ENCODE measurements at places on chromosomes 1 and 21.
A peak's percentile ranks its signal among the peaks of the same experiment; 100 is the strongest.

DNA sequence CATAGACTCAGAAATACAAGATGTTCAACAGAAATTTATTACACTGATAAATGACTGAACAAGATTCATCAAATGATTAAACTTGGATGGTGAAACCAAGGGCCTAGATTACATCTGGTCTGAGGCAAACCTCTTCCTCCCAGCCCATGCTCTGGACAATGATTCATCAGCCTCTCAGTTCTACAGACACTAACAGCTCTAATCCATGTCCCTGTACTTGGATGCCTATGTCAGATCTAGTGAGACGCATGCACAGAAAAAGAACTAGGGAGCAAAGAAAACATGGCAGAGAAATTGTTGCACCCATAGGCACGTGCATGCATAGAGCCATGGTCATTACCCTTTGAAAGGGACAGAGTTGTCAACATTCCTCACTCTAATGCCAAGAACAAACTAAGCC lies 250.1 kb downstream of the KCNH1 start:
- no peak for DNase-seq

- DNase-seq = peak; percentile 32
Measured at GRCh38 chr1:204417074-204417997, 5.7 kb upstream of the PPP1R15B start.

- DNase-seq = no peak
Measured at GRCh38 chr1:151760597-151761385, 2.5 kb downstream of the MRPL9 start.

- DNase-seq = no peak
Measured at GRCh38 chr1:212774584-212774983, 17.0 kb downstream of the NSL1 start.

DNA sequence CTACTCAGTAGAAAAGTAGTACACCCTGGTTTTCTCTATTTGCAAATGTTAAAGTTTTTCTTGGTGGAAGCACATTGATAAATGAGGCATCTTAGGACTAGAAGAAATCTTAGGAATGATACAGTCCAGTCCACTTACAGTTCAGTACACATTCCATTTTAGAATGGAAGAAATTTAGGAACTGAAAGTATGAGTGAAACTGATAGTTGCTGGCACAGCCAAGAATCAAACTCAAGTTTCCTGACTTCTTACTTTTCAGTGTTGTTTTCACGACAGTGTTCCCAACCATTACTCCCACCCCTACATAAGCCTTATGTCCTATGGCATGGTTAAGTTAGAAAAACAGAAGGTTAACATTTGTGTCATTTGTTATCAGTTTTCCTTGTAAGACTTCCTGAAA lies 258.5 kb downstream of the BACH1 start:
- no peak for DNase-seq

DNA sequence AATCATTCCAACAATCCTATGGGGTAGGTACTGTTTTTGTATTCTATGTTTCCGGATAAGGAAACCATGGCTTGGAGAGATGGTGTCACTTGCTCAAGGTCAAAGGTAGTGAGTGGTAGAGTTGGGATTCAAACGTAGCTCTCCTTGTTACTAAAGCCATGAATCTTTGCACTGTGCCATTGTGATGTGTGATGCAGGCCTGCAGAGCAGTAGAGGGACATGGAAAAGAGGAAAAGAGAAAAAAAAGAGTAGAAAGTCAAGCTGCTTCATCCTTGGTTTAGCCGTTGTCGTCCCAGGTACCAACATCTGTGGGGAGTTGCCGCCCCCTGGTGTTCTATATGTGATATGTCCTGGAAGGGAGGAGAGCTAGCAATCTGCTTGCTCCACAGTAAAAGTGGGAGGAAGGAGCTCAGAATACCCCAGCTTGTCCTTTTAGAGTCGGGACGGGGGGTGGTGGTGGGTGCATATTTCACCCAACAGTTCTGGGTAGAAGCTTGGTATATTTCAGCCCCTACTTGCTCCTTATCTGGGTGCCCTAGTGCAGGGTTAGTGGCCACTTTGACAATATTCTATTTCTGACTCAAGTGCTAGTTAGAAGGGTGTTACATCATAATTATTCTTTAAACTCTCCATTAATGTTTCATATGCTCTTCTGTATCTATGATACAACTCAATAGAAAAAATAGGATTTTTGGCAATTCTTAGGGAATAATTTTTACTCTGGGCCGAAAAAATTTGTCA lies 98.4 kb downstream of the EBNA1BP2 start:
- peak; percentile 70 for DNase-seq

DNA sequence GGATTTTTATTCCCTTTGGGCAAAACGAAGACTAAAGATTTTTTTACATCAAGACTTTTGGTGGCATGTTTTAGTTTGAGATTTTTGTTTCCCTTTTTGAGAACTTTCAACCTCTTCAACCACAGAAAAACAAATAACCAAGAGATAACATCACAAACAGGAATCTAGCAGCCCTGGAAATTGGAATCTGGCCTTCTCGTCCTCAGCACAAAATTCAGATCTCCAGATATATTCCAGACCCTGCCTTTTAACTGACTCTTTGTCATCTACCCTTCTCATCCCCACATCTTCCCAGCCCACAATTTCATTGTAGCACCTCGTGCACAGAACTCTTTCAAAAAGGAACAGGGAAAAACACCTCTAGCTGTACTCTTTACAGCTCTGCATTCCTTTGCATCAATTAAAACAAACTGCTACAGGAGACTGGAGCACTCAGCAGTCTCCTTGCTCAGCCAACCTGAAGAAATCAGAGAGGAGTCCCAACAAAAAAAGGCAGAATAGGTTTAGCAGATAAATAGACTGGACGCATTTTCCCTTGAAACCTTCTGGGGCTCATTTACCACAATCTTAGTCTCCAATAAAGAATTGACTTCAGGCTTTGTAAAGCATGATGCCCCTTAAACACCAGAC lies 251.0 kb downstream of the TTLL7 start:
- DNase-seq = no peak

- DNase-seq = no peak
Measured at GRCh38 chr1:118973531-118974137, 14.5 kb downstream of the TBX15 start.

DNA sequence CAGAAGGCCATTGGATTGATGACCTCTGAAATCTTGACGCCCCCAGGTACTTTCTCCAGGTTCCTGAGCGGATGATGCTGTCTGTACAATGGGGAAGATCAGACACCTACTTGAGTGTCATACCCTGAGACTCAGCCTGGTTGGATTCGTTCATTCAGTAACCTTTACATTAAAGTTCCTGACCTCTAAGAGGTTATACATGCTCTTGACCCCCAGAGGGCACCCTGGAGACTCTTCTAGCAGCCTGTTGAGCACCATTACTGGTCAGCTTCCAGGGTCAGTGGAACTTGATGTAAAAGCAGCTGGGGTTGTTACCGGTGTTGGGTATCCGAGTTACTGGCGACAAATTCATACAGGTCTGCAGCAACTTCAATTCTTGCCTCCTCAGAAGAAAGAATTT lies 114.3 kb upstream of the ZNF678 start:
- DNase-seq = no peak

- no peak for DNase-seq
Measured at GRCh38 chr1:207892764-207893163, 18.2 kb downstream of the CD34 start.

GRCh38 chr1:198542632-198543031 lies 2.2 kb upstream of the ATP6V1G3 start:
- DNase-seq = no peak

GRCh38 chr1:35049116-35049515 lies 17.4 kb upstream of the ZMYM6 start:
- no peak for DNase-seq

GRCh38 chr1:94554580-94554979 lies 13.0 kb upstream of the F3 start:
- no peak for DNase-seq

- no peak for DNase-seq
Measured at GRCh38 chr1:21269461-21270085, 20.7 kb downstream of the ECE1 start.

GRCh38 chr1:228899421-228899956 lies 164.2 kb downstream of the RHOU start:
- DNase-seq = no peak

GRCh38 chr1:220227393-220227792 lies 44.9 kb downstream of the RAB3GAP2 start:
- no peak for DNase-seq

- DNase-seq = no peak
Measured at GRCh38 chr1:203028067-203028783, 1.9 kb downstream of the PPFIA4 start.

- no peak for DNase-seq
Measured at GRCh38 chr1:85116856-85117255, 68.6 kb upstream of the MCOLN3 start.

DNA sequence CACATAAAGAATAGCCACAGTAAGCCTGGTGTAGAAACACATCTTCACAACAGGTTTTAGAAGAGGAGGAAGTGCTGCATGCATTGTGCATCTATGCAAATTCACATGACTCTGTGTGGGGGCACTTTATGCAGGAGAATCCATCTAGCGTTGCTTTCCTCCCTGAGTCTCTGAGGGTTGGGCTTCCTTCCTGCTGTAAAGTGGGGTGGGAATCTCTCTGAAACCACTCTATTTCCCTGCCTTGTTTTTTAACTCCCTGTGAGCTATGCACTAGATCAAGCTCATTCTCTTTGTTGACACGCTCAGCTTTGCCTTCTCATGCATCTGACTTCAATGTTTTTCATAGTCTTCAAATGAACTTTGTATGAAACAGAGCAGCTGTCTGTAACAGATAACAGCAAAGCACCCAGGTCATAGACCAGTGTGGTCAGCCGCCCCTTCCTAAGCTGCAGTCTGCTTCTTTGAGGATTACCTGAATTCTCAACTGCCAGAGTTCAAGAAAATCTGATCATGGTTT lies 102.7 kb upstream of the DPH5 start:
- no peak for DNase-seq

DNA sequence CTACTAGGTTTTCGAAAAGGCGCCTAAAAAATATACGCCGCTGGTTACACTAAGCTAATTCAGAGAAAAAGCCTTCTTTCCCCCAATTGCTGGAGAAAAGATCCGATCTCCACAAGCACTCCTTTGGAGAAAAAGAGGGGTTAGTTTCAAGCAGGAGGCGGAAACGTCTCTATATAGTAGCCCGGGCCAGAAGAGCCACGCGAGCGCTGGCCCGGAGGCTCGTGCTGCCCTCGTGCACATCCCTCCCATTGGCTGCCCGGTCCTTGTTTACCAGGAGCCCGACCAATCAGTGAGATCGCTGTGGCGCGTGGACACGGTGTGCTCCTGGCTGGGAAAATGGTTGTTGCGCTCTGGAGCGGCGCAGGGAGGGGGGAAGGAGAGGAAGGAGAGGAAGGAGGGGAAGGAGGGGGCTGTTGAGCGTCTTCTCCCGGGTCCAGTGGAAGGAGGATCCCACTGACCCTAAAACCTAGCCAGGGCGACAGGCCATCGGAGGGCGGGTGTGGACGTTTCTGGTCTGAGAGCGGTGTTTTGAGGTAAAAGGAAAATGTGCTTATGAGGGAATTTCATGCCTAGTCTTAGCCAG lies at the start of gene TXNIP:
Gene TXNIP, minus strand, starts transcription at position 147 of the 583 bp plus-strand sequence. CDS start 313 bp downstream, outside the sequence.
- DNase-seq = peak; percentile 99

GRCh38 chr1:94865360-94865759 lies 45.2 kb downstream of the SLC44A3 start:
- no peak for DNase-seq

- no peak for DNase-seq
Measured at GRCh38 chr1:192973202-192973601, 86.0 kb downstream of the UCHL5 start.

DNA sequence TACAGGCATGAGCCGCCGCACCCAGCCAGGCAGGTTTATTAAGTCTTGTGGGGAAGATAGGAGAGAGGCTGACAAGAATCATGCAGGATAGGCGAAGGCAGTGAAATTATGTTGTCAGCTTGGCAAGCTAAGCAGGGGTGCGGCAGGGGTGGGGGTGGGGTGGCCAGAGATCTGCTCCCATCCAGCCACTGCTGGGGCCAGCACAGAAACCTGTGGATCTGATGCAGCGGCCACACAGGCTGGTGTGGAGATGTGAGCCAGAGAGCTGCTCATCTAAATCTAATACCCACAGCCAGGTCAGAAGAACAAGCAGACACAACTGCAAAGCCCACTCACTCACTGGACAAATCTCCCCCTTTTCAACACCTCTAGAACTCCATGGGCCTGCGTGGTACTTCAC lies 68.7 kb downstream of the KCTD3 start:
- no peak for DNase-seq

GRCh38 chr1:11142618-11143391 lies 43.1 kb upstream of the EXOSC10 start:
- DNase-seq = no peak

DNA sequence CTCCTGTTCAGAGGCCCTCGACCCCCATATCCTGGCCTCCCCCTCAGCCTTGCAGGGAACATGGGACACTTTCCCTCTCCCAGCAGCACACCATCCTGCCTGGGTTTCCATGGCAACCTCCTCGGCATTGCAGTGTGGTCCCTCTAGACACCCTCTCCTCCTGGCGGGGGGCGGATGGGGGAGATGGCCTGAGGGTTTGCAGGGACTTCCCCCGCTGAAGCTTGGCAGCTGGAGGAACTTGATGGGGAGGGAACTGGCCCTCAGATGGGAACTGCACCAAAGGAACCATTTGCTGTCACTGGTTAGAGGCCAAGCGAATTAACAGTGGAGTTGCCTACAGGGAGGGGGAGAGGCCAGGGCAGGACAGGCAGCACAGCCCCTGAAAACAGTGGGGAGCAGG lies 28.7 kb downstream of the RIMS3 start:
- no peak for DNase-seq

GRCh38 chr1:180947901-180948640 lies 35.4 kb downstream of the KIAA1614 start:
- no peak for DNase-seq

DNA sequence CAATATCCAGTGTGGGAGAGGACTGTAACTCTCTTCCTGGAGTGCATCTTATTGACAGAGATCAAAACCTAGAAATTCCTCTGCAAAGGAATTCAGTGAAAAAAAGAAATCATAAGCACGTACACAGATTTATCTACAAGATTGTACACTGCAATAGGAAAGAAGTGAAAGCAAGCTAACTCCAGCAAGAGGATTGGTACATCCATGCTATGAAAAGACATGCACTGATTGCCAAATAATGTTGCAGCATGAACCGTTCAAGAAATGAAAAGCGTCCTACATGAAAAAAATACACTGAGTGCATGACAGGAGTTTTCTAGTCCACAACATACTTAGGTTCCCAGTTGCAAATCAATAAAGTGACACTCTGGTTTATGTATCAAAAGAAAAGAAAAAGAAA lies 1.9 kb upstream of the MGST3 start:
- DNase-seq = no peak

GRCh38 chr1:21239221-21239620 lies 51.0 kb downstream of the ECE1 start:
- DNase-seq = no peak

DNA sequence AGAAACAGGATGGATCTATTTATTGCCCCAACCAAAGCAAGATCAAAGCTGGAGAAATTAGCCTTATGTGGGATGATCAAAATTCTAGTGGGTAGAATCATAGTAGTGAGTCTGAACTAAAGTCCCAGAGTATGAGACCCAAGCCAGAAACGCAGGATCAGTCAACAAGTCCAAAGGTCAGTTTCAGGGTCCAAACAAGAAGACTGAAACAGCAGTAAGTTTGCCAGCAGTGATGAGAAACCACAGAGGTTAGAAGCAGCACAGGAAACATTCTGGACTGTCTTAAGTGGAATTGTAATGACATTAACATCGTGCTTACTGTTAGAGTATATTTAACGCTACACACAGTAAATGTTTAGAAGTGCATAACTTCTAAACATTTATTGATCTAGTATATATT lies 251.0 kb downstream of the LRRIQ3 start:
- no peak for DNase-seq

- DNase-seq = no peak
Measured at GRCh38 chr21:36203603-36203889, 46.9 kb downstream of the DOP1B start.

- DNase-seq = no peak
Measured at GRCh38 chr1:205014783-205015182, 28.2 kb upstream of the CNTN2 start.

GRCh38 chr1:192158181-192158580 lies at the start of gene RGS18:
RGS18 (plus strand) TSS chr1:192158462; CDS start chr1:192158638, 176 bp downstream.
- DNase-seq = no peak

Data from left ventricle myocardium inferior (tissue), 1 donor.